ENCODE measurements at places on chromosomes 1 and 21. TPM values are rescaled to one million over a fixed set of nuclear protein-coding genes. Genes with fewer than 3 reads are reported as not detected.

PTGFRN gene
- polyA plus RNA-seq = 8.7 TPM

LAMB3 gene
- polyA plus RNA-seq = 36.4 TPM

FAM151A gene
- polyA plus RNA-seq = 0.46 TPM

FBXO44 gene
- 7.3 TPM for polyA plus RNA-seq

DIO1 gene
- not detected for polyA plus RNA-seq

PLA2G2D gene
- polyA plus RNA-seq = not detected

BCAS2 gene
- polyA plus RNA-seq = 57.4 TPM

All from adipose tissue (tissue), 3 donors.